GM06990 (cell line): ENCODE measurements at places on chromosomes 1 and 21.

DNA sequence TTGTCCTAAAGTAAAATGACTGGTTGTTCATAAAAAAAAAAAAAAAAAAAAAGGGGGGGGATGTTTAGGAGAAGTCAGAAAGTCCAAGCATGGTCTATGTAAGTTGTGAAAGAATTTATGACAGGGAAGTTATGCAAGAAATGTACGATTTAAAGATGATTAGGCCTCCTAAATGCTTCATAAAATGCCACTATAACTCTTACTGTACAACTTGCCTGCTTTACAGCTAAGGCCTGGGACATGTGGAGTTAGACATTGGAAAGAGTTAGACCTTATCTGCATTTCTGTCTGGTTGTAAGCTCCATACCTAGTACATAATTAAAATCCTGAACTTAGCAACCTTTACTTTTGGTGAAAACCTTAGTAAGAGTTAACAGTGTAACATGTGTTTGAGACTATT lies 150.0 kb downstream of the TPR start:
- DNase-seq, result no peak

GRCh38 chr1:247293047-247293446 lies 37.2 kb downstream of the VN1R5 start:
- DNase-seq, result no peak

DNA sequence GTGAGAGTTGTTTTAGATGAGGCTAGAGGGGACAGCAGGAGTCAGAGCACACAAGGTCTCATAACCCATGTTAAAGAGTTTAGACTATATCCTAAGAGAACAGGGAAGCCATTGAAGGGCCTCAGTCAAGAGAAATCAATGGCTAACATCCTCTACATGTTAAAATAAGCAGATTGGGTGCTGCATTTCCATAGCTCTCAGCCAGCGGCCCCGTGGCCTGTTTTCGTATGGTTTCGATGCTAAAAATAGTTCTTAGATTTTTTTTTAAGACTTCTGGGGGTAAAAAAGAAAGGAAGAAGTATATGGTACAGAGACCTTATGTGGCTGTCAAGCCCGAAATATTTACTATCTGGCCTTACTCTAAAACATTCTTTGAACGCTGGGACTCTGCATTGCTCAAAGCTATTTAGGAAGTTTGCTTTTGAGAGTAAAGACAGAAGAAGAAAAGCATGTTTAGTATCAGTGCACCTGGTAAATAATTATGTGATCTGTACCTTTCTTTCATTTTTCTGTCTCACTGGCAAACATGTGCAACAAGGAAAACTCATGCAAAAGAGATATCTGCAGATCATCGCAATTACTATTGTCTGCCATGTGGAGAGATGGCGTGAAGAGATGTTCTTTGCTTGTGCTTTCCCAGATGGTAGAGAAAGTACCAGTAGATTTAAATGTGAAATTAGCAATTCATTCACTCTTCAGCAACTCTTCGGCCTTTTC lies 8.4 kb downstream of the PDIK1L start:
- no peak for DNase-seq

GRCh38 chr1:119743308-119743707 lies 25.4 kb downstream of the HMGCS2 start:
- DNase-seq, result no peak
